LHCN-M2 (cell line): ENCODE measurements at places on chromosomes 7 and 10. TPM values are rescaled to one million over a fixed set of nuclear protein-coding genes. Genes with fewer than 3 reads are reported as not detected.

- no peak for DNase-seq
Observed at GRCh38 chr7:44292876-44293560, 32.4 kb downstream of the CAMK2B start.

DNA sequence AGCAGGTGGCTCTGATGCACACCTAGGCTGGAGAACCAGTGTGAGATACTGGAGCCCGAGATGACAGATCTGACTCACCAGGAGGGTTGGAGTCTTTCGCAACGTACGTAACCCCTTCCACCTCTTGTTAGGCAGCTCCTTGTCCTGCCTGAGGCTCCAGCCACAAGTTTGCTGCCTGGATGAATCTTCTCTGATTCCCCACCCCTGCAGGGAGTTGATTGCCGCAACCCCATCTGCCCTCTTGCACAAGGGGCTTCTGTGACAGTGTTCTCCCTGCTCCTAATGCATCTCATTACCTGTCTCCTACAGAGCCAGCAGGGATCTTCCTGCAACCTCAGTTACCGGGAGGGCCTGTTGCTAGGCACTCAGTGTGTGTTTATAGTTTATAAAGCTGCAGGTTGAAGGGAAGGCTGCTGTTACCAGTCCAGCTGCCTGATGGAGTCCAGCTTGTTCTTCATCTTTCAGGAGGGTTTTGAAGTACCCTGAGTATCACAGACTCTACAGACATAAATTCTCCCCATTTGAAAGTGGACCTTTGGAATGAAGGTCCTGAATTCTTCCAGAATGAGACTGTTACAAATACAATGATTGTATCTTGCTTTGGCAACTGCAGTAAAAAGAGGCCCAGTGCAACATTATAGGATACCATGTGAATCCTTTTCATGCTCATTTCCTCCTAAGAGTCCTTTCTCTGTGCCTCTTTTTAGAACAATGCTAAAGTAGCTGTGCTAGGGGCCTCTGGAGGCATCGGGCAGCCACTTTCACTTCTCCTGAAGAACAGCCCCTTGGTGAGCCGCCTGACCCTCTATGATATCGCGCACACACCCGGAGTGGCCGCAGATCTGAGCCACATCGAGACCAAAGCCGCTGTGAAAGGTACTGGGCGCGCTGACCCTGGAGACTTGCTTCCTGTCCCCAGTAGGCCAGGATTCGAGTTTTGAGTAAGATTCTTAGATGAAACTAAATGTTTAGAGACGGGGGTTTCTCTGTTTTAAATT lies 6.5 kb downstream of the MDH2 start:
- DNase-seq = peak; percentile 51

- peak; percentile 93 for DNase-seq
Observed at GRCh38 chr10:99993701-99994689, 15.8 kb downstream of the DNMBP start.

DNA sequence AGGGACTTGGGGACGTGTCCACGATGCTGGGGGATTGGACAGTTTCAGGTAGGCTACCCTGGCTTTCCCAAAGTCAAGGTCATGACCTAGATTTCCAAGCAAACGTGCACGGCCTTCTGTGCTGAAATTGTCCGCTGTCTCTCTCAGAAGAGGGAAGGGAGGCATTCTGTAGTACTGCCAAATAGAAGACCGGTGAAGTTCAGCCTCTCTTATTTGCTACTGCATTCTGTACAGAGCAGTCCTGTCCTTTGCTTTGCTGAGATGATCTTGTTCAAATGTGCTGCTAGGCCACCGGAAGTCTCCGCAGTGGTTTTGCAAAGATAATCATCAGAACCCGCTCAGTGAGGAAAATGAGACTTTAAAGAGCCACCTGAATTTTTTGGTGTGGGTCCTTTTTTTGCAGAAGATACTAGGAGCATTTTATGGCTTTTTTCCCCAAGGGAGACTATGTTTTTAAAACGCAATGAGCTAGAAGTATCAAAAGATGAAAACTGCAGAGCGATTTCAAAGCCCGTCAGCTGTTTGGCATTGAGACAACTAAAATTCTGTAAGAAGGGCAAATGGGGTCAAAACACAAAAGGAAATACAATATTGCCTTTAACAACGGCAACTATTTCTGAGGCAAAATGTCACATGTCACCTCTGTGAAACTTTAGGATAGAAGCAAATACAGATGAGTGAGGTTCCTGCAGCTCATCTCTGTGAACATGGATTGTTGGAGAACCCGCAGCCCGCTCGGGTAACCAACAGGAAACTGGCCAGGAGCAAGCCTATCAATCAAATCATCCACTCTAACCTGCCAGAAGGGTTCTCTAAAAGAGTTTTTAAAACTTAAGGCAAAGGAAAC lies 1.3 kb upstream of the NMT2 start:
- peak; percentile 59 for DNase-seq

- DNase-seq = no peak
Observed at GRCh38 chr7:149616898-149617297, 119.3 kb upstream of the ZNF746 start.

Gene GNA12
- 15.1 and 20.6 TPM in 2 replicates for total RNA-seq

Gene PLA2G12B
- not detected in 2 replicates for total RNA-seq

GRCh38 chr10:12605580-12606405 lies 256.4 kb downstream of the CAMK1D start:
- peak; percentile 89 for DNase-seq

DNA sequence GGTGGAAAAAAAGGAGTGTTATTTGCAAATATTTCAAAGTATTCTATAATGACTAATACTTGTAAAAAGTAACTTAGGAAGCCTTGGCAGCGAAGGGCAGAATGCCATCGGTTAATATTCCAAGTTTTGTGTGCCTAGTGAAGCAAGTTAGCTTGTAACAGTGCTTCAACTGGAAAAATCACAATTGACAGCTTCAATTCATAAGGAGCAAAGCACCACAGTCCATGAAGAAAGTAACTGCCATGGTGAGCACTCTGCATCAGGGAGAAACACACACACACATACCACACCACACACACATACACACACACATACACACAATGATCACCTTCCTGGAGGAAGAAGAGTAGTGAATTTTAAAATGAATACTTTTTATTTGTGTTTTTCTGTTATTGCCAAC lies 298.3 kb downstream of the CNTNAP2 start:
- no peak for DNase-seq

DNA sequence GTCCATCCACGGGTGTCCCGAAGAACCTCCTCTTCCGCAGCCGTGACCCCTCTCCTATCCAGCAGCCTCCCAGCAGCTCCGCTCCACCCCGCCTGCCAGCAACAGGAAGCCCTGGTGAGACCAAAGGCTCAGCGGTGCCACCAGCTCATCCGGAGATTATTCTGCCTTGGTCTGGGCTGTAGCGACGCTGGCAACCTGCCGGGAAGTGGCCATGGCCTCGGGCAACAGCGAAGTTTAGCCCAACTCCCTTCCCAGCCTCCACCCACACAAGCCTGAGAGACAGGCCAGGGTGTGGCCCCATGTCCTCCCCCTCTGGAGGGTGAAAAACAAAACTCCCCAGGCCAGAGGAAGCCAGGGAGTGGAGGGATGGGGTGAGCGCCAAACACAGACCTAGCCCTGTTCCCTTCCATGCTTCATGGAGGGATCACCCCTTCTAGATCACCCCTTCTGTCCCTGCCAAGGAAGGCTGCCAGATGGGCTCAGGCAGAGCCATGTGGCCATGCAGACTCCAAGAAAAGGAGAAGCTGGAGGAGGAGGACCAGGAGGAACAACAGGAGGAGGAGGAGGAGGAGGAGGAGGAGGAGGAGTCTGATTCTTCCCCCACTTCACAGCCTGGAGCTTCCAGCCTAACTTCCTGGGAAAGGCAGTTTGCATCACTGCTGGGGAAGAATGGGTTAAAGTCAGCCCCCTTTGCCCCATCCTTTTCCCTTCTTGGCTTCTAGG lies 918 bp downstream of the CALHM2 start:
- DNase-seq = peak; percentile 55

DNA sequence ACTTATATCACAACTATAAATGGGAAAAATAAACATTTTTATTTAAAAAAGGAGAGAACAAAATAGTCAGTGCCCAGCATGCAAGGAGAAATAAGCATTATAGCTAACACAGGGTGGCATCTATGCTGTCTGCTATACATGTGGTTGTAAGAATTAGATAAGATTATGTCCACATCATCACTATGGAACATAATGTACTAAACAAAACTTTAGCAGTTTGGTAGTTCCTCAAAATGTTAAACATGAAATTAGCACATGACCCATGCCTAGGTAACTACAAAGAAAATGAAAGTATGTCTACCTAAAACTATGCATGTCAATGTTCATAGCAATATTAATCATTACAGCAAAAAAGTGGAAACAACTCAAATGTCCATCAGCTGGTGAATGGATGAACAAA lies 28.7 kb upstream of the RUFY2 start:
- DNase-seq = no peak

- DNase-seq = no peak
Observed at GRCh38 chr7:46126675-46127300, 205.7 kb upstream of the IGFBP3 start.

Gene SP4
- total RNA-seq = 8.3 and 24.9 TPM in 2 replicates

DNA sequence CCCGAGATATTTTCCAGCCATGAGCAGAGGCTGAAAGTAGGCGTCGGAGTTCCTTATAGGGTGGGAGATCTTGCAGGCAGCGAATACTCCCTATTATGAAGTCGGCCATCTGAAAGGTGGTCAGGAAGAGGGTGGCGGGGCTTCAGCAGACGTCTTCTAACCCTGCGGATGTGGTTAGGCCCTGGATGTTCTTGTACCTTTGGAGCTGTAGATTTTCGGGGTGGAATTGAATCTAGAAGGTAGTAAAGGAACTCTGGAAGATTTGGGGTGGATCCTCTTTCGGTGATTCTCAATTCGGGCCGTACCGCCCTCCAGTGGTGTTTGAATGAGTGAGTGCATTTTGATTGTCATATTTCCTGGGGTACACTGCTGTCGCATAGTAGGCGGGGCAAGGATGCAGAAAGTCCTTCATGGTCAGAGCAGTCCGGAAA lies 635 bp downstream of the NUP205 start:
- peak; percentile 82 for DNase-seq

DNA sequence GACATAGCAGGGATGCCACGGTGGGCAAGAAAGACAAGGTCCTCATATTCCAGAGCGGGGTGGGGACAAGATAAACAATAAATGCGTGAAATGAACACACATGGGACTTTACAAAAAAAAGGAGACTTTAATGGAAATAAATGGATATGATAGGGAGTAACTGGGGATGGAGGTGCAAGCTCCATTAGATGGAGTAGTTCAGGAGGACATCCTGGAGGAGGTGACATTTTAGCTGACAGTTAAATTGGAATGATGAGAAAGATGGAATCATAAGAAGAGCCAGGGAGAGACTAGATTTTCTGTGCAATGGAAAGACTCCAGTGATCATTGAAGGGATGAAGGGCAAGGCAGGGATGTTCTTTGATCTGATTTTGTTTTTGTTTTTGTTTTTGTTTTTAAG lies 83.6 kb upstream of the MYL10 start:
- DNase-seq = no peak

- no peak for DNase-seq
Observed at GRCh38 chr10:77594471-77594783, 43.2 kb downstream of the KCNMA1 start.

- DNase-seq = peak; percentile 32
Observed at GRCh38 chr7:121273467-121274167, 55.2 kb upstream of the WNT16 start.

DNA sequence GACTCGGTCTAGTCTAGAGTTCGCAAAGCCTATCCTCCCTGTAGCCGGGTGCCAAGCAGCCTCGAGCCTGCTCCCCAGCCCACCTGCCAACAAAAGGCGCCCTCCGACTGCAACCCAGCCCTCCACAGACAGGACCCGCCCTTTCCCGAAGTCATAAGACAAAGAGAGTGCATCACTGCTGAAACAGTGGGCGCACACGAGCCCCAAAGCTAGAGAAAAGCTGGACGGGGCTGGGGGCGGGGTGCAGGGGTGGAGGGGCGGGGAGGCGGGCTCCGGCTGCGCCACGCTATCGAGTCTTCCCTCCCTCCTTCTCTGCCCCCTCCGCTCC lies 622 bp upstream of the COL1A2 start:
- DNase-seq = no peak

DNA sequence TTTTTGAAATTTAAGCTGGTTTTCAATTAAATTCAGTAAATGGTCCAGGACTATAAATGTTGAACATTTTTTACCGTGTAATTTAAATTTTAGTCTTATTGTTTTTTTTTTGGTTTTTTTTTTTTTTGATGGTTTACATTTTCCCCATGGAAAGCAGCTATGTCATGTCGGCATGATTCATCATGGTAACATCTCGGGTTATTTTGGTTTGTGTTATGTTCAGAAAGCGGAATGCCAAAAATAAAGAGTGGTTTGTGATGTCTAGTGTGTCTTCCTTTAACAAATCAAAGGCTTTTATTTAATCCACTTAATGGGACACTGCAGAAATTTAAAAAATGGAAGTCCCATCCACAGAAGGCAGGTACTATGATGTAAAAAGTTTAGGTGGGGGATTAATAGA lies 58.5 kb downstream of the TRUB1 start:
- DNase-seq = peak; percentile 71

- peak; percentile 26 for DNase-seq
Observed at GRCh38 chr7:108515013-108515412, 10.9 kb downstream of the PNPLA8 start.

DNA sequence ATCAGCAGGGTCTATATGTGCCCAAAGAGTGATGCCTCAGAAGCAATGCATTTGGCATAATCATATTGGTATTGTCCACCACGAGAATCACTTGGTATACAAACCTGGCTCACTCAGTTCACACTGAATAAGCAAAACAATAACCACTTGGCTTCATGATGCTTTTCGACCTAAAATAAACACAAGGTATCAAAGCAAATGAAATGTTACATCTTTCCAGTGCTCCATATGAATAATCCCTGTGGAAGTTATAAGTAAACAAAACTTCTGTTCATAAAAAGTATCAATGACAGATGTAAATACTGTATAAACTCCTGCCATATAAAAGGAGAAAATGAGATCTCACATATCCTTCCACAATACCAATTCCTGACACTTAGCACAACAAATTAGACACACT lies 29.8 kb upstream of the EBLN1 start:
- no peak for DNase-seq

GRCh38 chr10:120075349-120075748 lies 182.8 kb downstream of the SEC23IP start:
- DNase-seq = no peak

DNA sequence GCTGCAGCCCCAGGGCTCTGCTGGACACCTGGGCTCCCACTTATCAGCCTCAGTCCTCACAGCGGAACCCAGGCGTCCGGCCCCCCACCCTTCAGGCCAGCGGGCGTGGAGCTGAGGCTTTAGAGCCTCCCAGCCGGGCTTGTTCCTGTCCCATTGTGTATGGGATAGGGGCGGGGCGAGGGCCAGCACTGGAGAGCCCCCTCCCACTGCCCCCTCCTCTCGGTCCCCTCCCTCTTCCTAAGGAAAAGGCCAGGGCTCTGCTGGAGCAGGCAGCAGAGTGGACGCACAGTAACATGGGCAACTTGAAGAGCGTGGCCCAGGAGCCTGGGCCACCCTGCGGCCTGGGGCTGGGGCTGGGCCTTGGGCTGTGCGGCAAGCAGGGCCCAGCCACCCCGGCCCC lies 2.7 kb downstream of the NOS3 start:
- no peak for DNase-seq

GRCh38 chr7:1681581-1681980 lies 11.5 kb downstream of the ELFN1 start:
- no peak for DNase-seq

Gene PLXNA4
- not detected in 2 replicates for total RNA-seq

DNA sequence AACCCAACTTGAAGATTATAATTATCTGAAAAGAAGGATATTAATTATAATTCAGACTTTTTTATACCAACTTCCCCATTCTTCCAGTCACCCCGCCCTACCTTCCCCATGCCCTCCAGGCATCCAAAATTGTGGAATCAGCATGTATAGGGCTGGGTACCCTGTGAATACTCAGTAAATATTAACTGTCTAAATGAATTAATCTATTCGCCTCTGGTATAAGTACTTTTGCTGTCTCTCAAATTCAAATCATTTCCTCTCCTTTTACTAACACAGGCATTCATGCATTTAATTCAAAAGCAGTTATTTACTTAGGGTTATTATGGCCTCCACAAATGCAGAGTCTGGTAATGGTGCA lies 26.5 kb upstream of the GOT1 start:
- no peak for DNase-seq
